Stimulated activated CD4-positive, alpha-beta T cell treated with anti-CD3 and anti-CD28 coated beads, Interleukin-1b, Interleukin-23, amount 100 ng/mL, for 1 hour (primary cell): ENCODE measurements at places on chromosomes 12 and 14.

GRCh38 chr14:59398841-59399240, 66.3 kb downstream of the GPR135 start:
- DNase-seq: no peak

GRCh38 chr12:109999649-109999971, 380 bp downstream of the ANKRD13A start:
- DNase-seq: no peak

- DNase-seq: no peak
Measured at GRCh38 chr12:133201888-133202287, 20.6 kb downstream of the ZNF268 start.

- no peak for DNase-seq
Measured at GRCh38 chr14:22896356-22896755, 13.3 kb downstream of the REM2 start.

DNA sequence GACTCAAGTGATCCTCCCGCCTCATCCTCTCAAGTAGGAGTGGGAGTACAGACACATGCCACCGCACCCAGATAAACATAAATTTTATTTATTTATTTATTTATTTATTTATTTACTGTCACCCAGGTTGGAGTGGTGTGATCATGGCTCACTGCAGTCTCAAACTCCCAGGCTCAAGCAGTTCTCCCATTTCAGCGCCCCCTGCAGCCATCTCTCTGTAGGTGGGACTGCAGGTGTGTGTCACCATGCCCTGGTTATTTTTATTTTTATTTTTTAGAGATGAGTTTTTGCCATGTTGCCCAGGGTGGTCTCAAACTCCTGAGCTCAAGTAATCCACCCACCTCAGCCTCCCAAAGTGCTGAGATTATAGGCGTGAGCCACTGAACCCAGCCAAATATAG, 33.2 kb upstream of the KIF21A start:
- no peak for DNase-seq
